ENCODE measurements at places on chromosomes 4 and X.

DNA sequence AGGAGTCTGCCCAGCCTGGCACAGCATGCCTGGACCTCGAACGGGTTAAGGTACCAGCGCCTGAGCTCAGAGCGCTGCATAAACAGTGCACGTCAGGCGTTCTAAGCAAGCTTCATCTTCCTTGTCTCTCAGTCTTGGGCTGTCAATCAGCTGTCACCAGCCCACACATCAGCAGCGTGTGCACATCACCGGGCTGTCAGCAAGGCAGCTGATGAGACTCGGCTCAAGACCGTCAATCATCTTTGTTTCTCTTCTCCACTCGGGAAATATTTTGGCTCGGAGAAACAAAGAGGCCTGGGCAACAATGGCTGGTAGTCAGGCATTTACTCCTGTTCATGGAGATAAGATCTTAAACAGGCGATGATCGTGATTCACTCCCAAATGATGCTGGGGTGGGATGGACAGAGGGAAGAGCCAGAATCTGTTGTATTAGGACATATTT is 141.3 kb downstream of the LDB2 start:
- DNase-seq = no peak

GRCh38 chr4:148081267-148081666 is 349.4 kb downstream of the ARHGAP10 start:
- no peak for DNase-seq

GRCh38 chr4:15478724-15479088 is 9.0 kb downstream of the CC2D2A start:
- DNase-seq = no peak

GRCh38 chr4:166259081-166259480 is 386.0 kb downstream of the TLL1 start:
- no peak for DNase-seq

DNA sequence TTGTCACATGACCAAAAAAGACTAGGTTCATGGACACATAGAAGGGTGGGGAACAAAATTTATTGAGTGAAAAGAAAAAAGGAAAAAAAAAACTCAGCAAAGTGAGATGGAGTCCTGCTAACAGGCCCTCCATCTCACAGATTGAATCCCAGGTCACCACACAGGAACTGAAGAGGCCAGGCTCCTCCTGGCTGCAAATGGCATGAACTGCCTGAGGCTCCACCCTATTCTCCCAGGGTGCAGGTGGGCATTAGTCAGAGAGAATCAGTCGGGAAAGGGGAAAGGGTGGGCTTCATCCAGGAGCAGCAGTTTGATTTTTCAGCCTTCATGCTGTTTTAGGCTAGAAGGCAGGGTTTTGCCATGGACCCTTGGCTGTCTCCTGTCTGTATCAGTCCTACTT is 128.5 kb upstream of the GRID2 start:
- no peak for DNase-seq
